ENCODE measurements at places on chromosomes 6 and 20.

GRCh38 chr6:126682440-126682839, 342.5 kb downstream of the CENPW start:
- H3K36me3 ChIP-seq = no peaks in the 10 kb centered on the region
- H3K4me3 ChIP-seq = no peak overlapping the region
- H3K27ac ChIP-seq = no peak overlapping the region
- H3K4me1 ChIP-seq = no peaks in the 10 kb centered on the region
- no peak for DNase-seq

DNA sequence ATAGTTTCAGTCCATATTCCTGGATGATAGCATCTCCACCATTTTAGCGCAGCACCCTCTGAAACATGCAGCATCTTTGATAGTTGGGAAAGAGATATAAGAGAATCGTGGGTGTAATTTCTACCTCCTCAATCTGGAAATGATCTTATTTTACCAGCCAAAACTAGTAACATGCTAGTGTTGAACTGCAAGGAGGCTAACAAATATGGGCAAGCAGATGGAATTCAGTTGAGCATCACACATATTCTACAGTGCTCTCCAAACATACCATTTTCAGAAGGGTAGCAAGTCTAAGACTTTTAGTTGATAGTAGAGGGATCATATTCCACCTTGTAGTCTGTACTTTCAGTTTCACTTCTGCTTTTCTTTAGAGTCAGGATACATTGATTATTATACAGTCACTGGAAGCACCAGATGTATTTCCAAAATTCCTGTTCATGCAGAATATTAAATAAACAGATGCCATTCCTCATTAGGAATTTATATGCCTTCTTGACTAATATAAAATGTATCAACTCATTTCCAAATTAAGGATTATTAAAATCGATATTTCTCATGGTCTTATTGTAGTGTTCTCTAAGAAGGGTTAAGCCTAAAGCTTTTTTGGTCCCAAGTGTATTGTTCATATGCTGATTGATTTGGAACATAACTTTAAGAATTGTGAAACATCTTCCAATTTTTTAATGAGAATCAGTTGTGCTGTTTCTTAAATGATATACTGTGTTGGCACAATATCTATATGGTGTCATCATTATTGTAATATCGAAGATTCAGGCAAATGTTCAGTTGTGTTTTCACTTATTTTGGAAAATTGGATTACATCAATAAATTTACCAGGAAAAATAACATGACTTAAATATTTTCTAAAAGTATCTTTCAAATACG, 362.0 kb downstream of the CENPW start:
- no peaks in the 10 kb centered on the region for H3K27me3 ChIP-seq
- DNase-seq = no peak
- H3K4me3 ChIP-seq = no peak overlapping the region
- no peaks in the 10 kb centered on the region for H3K4me1 ChIP-seq
- no peak overlapping the region for H3K27ac ChIP-seq

- no peaks in the 10 kb centered on the region for H3K27me3 ChIP-seq
- no peak overlapping the region for H3K27ac ChIP-seq
Observed at GRCh38 chr20:46618316-46619100, 32.8 kb downstream of the SLC13A3 start.

- H3K27ac ChIP-seq = no peak overlapping the region
- H3K4me1 ChIP-seq = peaks cover 15% of the 10 kb centered on the region
- DNase-seq = no peak
- no peak overlapping the region for H3K4me3 ChIP-seq
- H3K36me3 ChIP-seq = no peaks in the 10 kb centered on the region
- no peaks in the 10 kb centered on the region for H3K27me3 ChIP-seq
Observed at GRCh38 chr6:43149265-43149664, 21.8 kb upstream of the SRF start.

DNA sequence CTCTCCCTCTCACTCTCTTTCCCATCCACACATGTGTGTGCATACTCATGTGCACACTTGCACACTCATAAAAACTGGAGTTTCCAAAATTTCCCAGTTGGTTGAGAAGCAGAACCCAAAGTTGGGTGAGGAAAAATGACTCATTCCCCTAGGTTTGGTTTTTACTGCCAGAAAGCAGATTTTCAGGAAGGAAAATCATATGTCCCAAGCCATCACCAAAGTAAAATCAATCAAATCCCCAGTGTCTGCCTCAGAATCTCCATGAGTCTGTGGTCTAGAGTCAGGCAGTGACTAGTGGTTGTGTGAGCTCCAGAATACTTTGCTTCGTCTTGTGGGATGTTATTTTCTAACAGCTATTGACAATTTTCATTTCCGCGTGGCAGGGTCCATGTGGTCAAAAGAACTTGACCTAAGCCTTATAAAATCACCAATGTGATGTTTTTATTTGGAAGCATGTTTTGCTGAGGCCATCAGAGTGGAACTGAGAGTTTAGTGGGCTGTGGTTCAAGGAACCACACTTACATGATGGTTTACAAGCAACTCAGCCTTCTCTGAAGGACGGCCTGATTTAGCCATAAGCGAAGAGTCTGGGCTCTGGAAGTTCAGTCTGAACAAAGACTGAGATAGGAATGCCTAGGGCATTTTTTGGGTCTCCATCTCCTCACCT, 81.9 kb upstream of the CCN6 start:
- no peaks in the 10 kb centered on the region for H3K36me3 ChIP-seq
- H3K4me1 ChIP-seq = peaks cover 19% of the 10 kb centered on the region
- no peaks in the 10 kb centered on the region for H3K27me3 ChIP-seq
- DNase-seq = no peak
- no peak overlapping the region for H3K4me3 ChIP-seq
- H3K27ac ChIP-seq = no peak overlapping the region

DNA sequence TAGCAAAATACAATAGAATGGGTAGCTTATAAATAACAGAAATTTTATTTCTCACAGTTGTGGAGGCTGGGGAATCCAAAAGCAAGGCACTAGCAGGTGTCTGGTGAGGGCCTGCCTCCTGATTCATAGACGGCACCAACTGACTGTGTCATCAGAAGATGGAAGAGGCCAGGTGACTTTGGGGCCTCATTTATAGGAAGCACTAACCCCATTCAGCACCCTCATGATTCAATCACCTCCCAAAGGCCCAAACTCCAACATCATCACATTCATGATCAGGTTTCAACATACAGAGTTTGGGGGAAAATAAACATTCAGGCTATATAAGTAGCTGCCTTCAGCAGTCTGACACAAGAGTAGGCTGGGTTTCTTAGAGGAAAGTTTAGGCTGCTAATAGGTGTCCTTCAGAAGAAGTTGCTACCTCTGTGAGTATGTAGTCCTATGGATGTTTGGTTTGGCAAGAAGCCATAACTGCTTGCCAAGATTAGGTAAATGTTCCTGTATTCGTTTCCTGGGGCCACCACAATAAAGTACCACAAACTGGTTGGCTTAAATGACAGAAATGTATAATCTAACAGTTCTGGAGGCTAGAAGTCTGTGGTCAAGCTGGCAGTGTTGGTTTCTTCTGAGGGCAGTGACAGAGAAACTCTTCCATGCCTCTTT, 48.8 kb downstream of the NT5E start:
- H3K27ac ChIP-seq = no peak overlapping the region
- H3K27me3 ChIP-seq = no peaks in the 10 kb centered on the region
- DNase-seq = no peak
- H3K4me3 ChIP-seq = no peak overlapping the region

DNA sequence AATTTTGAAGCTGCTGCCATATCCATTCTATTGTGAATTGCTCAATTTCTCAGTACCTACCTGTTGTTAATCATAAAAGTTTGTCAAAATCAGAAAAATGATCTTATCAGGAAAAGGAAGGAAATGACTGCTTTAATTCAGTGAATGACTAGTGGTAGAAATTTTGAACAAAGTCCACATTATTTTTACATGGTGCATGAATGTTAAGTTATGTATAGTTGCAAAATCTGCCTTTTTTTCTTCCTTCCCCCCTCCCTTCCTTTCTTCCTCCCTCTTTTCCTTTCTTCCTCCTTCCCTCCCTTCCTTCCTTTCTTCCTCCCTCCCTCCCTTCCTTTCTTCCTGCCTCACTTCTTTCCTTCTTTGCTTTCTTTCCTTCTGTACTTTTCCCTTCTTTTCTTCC, 127.1 kb upstream of the TSHZ2 start:
- no peaks in the 10 kb centered on the region for H3K27me3 ChIP-seq
- H3K27ac ChIP-seq = no peak overlapping the region
- no peak for DNase-seq
- H3K36me3 ChIP-seq = no peaks in the 10 kb centered on the region

DNA sequence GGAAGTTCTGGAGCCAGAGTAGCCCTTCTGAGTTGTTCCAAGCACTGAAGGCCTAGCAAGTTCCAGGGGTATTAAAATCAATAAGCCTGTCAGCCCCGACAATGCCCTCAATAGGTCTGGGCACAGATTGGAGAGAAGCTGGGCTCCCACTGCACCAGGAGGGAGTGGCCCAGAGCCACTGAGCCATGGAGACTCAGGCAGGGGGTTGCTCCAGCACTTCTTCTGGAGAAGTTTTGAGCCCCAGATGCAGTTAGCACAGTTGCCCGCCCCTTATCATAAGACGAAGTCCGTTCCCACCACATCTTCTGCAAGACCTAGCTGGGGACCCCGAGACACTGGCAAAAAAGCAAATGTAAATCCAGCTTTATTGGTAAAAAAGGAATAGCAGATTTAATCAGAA, 13.0 kb downstream of the DEFB132 start:
- no peaks in the 10 kb centered on the region for H3K36me3 ChIP-seq
- DNase-seq = no peak
- no peaks in the 10 kb centered on the region for H3K27me3 ChIP-seq

- H3K27ac ChIP-seq = no peak overlapping the region
- H3K36me3 ChIP-seq = no peaks in the 10 kb centered on the region
- no peaks in the 10 kb centered on the region for H3K4me1 ChIP-seq
- no peak overlapping the region for H3K4me3 ChIP-seq
- no peaks in the 10 kb centered on the region for H3K27me3 ChIP-seq
Observed at GRCh38 chr6:149614337-149614736, 34.2 kb downstream of the KATNA1 start.

DNA sequence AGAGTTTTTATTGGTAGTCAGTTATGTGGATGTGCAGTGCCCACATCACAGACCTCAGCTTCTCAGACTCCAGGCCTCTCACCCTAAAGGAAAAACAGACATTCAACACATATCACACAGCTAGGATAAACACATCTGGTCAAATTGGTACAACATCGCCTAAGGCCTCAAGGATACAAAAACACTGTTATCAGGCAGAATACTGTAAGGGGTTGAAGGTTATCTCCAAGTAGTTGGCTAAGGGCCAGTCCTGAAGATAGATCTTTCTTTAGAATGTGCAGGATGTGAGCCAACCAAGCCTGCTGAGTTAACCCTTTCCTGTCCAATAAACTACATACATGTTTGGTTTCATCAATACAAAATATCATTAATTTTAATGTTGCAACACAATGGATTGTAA, 308.4 kb upstream of the GJE1 start:
- H3K4me1 ChIP-seq = no peaks in the 10 kb centered on the region
- no peaks in the 10 kb centered on the region for H3K36me3 ChIP-seq
- no peak overlapping the region for H3K4me3 ChIP-seq
- DNase-seq = no peak

DNA sequence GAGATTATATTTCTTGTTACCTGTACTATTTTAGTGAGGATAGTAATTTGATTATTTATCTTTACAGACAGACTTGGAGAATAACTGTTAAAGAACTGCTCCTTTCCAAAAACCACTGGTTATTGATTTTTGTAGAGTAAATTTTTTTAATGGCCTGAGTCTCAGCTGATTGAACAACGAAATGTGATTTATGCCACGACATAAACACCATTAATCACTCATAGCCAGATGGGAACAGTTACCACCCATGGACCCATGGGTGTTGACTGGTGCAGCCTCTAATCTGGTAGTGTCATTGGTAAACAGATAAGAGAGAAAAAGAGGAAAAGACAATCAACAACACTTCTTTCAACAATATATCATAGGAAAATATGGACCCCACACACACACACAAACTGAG, 101.4 kb upstream of the BEND6 start:
- peaks cover 4% of the 10 kb centered on the region for H3K27me3 ChIP-seq
- H3K4me1 ChIP-seq = peaks cover 33% of the 10 kb centered on the region
- DNase-seq = no peak
- H3K4me3 ChIP-seq = no peak overlapping the region
- no peaks in the 10 kb centered on the region for H3K36me3 ChIP-seq
- no peak overlapping the region for H3K27ac ChIP-seq

DNA sequence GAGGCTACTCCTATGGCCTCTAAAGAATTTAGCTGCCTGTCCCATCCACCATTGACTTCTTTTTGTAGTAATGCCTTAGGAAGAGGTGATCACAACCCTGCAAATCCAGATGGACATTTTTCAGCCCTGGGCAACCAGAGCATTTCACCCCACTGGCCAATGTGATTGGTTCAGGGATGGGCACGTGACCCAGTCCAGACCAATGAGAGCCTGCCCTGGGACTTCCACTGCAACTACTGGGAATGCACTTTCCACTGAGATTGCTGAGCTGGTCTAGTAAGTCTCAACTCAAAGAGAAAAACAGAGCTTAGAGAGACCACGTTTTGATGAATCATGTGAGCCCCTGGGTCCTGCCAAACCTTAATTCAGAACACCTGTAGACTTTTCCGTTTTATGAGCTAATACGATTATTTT, 8.9 kb upstream of the UBE2V1 start:
- peaks cover 21% of the 10 kb centered on the region for H3K36me3 ChIP-seq
- no peak overlapping the region for H3K4me3 ChIP-seq
- H3K27me3 ChIP-seq = no peaks in the 10 kb centered on the region
- no peak for DNase-seq

DNA sequence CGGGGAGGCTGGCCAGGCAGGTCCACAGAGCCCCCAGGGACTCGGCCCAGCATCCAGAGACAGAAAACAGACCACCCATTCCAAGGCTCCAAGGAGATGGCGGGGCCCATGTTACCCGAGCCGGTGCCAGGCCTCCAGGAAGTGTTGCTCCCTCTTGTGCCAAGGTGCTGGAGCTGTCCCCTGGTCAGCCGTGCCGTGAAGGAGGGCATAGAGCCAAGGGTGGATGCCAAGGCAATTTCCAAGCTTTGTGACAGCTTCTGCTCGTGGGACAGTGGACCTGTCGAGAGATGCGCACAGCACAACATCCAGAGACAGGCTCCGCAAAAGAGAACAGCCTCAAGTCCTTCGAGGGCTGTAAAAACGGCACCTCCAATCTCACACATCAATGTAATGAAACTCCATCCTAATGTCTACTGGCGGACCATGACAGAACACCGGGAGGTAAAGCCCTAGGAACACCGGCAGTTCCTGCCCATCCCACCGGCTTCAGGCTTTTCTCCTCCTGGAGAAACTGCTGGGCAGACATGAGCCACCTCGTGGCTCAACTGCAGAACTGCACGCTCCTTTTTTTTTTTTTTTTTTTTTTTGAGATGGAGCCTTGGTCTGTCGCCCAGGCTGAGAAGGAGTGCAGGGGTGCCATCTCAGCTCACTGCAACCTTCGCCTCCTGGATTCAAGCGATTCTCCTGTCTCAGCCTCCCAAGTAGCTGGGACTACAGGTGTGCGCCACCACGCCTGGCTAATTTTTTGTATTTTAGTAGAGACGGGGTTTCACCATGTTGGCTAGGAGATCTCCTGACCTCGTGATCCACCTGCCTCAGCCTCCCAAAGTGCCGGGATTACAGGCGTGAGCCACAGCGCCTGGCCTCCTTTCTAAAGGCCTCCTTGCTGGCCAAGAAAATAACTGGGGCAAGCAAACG, 30.9 kb upstream of the AVP start:
- no peaks in the 10 kb centered on the region for H3K27me3 ChIP-seq
- no peak overlapping the region for H3K4me3 ChIP-seq
- no peaks in the 10 kb centered on the region for H3K4me1 ChIP-seq
- DNase-seq = no peak
